Activated CD8-positive, alpha-beta memory T cell treated with anti-CD3 and anti-CD28 coated beads for 1 hour (primary cell): ENCODE measurements at places on chromosomes 2 and 18.

GRCh38 chr2:1839066-1839756 lies 94.9 kb upstream of the PXDN start:
- DNase-seq: no peak

DNA sequence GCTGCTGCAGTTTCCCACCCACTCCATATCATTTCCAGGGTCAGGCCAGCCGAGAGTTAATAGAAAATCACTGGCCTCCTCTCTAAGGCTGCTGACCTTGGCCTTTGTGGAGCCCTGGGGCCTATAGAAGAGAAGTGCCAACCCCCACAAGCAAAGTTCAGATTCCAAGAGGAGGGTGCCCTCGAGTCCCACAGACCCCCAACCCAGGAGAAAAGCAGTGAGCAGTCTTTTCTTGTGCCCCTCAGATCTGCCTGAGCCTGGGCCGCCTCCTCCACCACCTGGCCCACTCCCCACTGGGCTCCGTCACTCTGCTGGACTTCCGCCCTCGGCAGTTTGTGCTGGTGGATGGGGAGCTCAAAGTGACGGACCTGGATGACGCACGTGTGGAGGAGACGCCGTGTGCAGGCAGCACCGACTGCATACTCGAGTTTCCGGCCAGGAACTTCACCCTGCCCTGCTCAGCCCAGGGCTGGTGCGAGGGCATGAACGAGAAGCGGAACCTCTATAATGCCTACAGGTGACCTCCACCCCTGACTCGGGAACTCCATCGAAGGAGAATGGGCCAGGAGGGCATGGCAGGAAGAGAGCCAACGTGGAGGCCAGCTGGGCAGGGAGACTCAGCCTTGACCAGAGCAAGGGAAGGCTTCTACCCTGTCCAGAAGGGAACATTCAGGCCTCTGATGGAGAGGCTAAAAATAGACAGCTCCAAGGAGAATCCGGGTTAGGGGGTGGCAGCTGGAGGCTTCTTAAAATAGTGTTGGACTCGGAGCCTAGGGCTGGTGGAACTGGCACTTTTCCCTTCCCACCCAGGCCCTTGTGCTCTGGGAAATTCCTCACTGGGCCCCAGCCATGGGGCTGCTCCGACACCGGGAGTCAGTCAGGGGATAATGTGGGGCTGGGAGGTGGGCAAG lies 6.2 kb downstream of the PKDCC start:
- DNase-seq: no peak

GRCh38 chr2:38682008-38682575 lies 16.2 kb downstream of the GALM start:
- no peak for DNase-seq

DNA sequence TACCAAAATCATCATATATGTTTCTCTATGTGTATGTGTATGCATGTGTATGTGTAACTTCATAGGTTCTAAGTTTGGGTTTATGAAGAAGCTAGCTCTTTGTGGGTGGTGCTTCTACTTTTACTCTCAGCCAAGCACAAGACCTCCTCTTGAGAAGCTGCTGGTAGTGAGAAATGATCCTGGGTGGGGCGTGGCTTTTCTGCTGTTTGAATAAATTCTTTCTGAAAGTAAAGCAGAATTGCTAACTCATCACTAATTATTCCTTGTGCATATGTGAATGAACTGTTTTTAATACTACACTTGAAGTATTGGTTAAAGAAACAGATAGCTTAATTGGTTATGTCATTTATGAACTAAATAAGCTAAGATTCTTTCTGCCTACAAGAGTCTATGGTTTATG lies 7.6 kb upstream of the GAREM1 start:
- no peak for DNase-seq

DNA sequence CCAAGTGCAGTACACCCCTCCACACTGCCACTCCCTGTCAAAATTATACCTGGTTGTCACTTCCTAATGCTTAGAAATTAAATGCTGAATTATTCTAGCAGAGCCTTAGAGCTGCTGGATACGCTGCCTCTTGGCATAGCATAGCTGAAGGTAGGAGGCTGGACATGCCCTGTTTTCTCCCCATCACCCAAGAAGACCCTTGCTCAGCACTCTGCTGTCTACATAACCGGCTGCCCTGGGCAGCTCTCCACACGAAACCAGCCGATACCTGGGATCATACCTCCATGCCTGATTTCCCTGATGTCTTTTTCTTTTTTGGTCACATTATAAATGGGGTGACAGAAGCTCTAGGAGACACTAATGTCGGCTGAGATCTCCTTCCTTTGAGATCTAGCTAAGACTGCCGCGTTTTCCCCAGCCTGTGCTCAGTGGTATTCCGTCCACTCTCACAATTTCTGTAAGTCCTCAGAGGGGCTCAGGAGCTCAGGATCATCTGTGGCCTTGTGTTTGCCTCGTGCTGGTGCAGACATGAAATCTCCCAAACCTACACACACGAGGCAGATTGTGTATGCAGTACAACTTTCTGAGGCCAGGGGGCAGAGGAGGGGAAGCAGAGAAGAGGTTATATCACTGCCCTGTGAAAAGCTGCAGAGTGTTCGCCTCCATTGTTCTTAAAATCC lies 13.5 kb upstream of the ZAP70 start:
- DNase-seq: no peak

- DNase-seq: no peak
Observed at GRCh38 chr18:25621682-25622081, 269.7 kb upstream of the ZNF521 start.

DNA sequence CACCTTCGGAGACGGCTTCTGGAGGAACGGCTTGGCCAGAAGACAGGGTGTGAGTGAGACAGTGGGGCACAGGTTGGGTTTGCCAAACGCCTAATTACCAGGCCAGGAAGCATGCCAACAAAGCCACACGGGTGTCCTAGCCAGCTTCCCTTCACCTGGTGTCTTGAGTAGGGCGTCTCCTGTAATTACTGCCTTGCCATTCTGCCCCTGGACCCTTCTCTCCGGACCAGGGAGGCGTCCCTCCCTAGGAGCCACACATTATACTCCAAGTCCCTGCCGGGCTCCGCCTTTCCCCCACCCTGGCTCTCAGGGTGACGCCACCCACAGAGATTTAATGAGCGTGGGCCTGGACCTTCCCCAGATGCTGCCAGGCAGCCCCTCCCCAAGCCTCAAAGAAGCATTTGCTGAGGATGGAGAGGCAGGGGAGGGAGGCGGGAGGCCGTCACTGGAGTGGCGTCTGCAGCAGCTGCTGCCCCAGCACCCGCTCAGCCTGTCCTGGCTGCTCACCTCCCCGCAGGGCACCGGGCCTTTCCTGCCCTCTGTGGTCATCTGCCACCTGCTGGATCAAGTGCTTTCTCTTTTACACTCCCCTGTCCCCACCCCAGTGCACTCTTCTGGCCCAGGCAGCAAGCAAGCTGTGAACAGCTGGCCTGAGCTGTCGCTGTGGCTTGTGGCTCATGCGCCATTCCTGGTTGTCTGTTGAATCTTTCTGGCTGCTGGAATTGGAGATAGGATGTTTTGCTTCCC lies 20.7 kb downstream of the FOSL2 start:
- DNase-seq: no peak

DNA sequence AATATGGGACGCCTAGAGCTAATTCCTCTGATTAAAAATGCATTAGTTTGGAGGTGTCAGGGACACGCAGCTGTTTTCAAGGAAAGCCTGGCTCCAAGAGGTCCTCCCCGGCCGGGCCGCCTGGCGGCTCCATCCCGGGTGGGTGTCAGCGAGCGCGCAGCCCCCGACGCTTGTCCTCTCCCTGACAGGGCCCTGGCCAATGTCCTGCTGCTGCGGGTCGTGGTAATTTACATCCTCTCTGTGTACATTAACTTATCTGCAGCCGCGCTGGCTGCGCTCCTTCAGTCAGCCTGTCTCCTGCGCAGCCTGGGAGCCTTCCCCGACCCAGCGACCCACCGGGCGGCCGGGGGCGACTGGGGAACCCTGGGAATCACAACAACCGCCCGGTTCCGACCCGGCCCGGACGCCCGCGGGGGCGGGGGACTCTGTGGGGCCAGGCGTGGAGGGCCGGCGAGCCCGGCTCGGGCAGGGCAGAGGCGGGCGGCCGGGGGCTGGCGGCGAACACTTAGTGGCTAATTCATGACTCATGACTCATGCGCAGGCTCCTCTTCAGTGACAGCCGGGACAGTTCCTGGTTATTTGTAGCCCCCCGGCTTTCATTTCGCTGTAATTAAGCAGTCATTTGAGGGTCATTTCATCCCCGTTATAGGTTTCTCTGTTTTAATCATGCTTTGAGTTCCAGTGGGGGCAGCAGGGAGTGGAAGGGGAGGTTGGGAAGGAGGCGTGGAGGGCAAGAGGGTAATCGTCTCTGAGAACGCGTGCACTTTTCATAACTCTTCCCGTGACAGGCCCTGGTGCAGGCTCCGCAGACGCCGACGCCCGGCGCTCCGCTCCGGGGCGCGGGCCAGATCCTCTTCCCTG lies 141.9 kb upstream of the CTAGE1 start:
- no peak for DNase-seq

DNA sequence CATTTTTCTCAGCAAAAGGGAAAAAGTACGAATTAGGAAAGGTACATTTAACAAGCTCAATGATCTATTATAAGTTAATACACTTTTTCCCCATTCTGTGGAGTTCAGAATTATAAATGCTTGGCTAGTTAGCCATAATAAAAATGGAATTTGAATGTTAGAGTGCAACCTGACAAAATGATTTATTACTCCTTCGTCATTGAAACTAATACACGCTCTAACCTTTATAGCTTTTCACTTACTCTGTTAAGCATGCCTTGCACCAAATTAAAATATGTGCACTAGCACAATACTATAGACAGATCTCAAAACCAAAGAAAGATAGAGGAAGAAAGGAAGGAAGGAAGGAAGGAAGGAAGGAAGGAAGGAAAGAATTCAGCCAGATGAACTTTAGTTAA lies 46.1 kb upstream of the FRZB start:
- DNase-seq: no peak

DNA sequence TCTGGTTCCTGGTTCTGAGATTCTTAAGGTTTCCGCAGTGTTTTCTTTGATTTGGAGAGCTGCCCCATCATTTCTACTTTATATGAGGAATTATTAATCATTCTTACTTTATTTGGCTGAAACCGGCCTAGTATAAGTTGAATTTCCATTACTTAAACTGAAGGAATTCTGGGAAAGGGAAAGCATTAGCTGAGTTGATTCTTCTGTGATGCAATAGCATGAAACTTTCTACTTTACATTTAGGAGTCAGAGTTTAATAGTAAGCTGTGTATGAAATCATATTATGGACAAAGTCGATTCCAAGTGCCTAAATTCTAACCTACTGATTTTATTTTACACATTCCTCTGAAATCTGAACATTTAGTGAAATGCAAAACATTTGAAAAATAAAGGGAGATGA lies 1269.7 kb upstream of the ZEB2 start:
- no peak for DNase-seq

DNA sequence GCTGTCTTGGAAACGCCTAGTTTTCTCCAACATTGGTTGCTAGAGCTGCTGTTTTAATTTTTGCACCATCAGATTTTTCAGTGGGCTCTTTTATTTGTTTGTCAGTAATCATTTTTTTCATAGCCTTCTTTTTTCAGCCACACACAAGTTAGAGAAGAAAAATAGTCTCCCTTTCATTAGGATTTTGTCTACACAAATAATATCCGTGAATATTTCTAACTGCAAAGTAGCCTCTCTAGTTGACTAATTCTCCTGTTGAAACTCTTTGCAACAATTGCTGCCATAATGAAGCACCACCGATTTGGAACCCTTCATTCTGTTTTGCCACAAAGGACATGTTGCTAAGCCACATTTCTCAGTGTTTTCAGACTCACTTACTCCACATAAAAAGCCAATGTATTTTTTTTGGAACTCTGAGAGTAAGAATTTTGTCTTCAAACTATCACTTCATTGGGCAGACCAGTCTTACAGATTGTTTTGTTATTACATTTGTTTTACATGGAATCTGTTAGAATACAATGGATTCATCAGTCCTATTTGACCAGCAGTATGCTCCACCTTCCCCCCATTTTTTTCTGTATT lies 9.6 kb downstream of the KCNJ3 start:
- no peak for DNase-seq

DNA sequence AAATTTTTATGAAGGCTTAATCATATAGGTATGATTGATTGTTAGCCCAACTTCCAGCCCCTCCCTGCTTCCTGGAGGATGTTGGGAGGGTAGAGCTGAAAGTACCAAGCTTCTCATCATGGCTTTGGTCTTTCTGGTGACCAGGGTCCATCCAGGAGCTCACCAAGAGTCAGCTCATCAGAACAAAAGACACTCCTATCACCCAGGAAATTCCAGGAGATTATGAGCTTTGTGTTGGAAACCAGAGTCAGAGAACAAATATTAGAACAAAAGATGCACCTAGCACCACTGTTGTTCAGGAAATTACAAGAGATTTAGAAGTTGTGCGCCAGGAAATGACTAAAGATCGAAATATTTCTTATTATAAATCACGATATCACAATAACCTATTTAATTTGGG lies 119.9 kb upstream of the THUMPD2 start:
- DNase-seq: no peak

- no peak for DNase-seq
Observed at GRCh38 chr2:126674075-126674744, 18.3 kb downstream of the GYPC start.

GRCh38 chr2:232386490-232386739 lies 7.9 kb downstream of the ALPP start:
- DNase-seq: no peak

GRCh38 chr2:238730001-238730669 lies 117.8 kb upstream of the TWIST2 start:
- no peak for DNase-seq

DNA sequence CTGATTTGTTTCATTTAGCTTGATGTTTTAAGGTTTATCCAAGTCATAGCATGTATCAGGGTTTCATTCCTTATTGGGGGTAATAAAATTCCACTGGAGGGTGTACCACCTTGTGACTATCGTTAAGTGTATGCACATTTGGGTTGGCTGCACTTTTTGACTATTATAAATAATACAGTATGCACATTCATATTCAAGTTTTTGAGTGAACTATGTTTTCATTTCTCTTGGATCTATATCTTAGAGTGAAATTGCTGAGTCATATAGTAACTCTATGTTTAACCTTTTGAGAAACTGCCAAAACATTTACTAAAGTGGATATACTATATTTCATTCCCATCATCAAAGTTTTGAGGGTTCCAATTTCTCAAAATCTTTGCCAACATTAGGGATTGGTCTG lies 952.7 kb downstream of the TDRD15 start:
- DNase-seq: no peak

- DNase-seq: no peak
Observed at GRCh38 chr2:189000221-189000620, 26.0 kb downstream of the COL3A1 start.

DNA sequence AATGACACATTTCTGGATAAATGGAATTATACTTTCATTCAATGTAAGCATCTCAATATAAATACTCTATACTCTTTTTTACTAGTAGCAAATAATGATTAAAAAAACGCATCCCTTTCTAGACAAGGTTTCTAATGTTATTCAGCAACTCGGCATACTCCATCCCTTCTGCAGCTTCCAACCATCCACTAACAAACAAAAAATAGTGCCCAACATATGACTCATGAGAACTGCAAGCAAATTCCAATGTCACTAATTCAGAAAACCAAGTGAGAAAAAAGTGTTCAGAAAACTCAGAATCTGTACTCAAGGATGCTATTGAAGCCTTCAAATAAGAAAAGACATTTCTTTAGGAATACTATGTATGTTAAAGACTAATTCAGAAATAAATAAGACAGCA lies 140.0 kb downstream of the BAZ2B start:
- DNase-seq: no peak

GRCh38 chr2:142020368-142020767 lies 110.4 kb downstream of the LRP1B start:
- DNase-seq: no peak
